Lower lobe of right lung (tissue), 2 donors: ENCODE measurements at places on chromosomes 3 and 15.

DNA sequence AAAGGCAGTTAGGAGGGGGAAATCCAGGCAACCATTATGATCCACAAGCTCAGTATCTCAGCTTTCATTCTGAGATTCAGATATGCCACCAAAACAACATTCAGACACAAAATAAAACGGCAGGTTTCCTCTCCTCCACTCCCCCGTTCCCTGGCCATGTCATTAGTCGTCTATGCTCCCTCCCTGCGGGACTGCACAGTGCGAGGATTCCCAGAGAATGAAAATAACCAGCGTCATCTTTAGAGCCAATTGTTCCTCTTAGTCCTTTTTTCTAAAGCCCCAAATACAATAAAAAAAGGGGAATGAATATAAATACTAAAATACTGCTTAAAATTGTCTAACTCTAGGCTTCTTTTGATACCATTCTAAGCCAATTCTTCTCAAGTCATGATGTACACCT, 7.8 kb upstream of the SLCO3A1 start:
- no peak for DNase-seq

- DNase-seq: no peak
Measured at GRCh38 chr3:37646865-37647264, 214.8 kb upstream of the CTDSPL start.

DNA sequence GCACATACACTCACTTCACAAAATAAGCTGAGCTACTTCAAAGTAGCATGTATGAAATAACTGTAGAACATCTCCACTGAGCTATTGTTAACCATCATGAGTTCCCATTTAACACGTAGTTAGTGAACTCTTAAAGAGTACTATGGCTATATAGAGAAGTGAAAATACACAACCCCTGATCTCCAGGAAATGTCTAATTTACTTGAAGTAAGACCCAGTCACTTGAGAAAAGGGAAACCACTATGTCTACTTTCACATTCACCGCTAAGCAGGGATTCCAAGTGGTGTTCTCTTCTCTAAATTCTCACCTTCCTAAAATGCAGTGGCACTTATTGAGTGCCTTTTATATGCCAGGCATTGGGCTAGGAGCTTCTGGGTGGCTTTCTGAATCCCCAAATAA, 35.0 kb upstream of the COLQ start:
- DNase-seq: no peak

GRCh38 chr3:126102011-126102410, 18.1 kb upstream of the SLC41A3 start:
- no peak for DNase-seq

DNA sequence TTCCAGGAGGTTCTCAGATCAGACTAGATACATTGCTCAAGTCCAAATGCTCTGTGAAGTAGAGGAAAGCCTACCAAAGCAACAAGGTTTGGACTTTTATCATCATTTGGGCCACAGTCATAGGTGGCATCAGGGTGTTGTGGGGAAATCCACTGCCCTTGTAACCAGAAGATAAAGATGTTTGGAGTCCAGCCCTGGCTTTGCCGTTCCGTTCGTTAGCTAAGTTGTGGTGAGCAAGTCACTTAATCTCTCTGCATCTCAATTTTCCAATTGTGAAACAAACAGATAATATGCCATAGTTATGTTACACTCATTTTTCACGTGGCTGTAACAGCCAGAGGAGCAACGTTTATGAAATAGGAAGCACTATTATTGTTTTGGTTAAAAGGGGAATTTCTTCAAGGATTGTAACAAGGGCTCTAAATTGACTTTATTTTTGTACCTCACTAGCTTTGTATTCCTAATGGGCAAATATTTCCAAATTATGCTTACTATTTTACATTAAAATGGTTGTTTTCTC, 125.6 kb downstream of the CD47 start:
- DNase-seq: no peak

- DNase-seq: no peak
Measured at GRCh38 chr15:97995881-97996603, 35.5 kb downstream of the ARRDC4 start.

GRCh38 chr3:111582120-111582474, 13.0 kb downstream of the ZBED2 start:
- no peak for DNase-seq

DNA sequence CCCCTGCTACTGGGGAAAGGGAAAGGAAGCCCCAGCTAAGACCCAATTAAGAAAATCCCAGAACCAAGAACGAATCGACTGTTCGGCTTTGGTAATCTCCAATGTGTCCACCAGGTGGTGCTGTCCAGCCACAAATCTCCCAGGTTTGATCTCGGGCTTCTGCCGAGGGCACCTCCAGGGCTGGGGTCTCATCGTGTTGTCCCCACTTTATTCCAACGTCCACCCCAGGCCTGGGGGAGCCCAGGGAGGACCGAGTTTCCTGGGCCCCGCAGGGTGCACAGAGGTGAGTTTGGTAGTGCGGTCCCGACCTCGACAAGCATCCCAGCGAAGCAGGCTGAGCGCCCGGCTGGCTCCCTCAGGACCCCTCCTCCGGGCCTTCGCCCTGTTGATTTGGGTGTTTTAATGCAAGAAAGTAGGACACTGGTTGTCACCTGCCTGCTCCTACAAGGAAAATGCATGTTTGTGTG, 185.1 kb downstream of the GOLGA6L6 start:
- DNase-seq: peak; percentile 73

DNA sequence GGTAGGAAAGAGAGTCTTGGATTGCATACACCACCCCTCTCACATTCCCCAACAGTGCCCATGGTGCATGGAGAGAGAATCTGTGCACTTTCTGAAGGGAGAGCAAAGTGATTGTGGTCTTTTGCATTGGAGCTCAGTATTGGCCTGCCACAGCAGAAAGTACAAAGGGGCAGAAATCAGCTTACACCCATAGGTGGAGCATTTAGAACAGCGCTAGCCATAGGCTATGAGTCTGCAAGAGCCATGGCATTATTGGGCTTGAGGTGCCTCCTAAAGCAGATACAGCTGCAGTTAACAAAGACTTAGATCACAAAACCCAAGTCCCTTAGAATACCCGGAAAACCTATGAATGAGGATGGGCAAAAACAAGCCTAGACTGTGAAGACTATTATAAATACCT, 21.8 kb downstream of the SI start:
- DNase-seq: no peak

- no peak for DNase-seq
Measured at GRCh38 chr15:36644191-36644896, 64.9 kb downstream of the CDIN1 start.

DNA sequence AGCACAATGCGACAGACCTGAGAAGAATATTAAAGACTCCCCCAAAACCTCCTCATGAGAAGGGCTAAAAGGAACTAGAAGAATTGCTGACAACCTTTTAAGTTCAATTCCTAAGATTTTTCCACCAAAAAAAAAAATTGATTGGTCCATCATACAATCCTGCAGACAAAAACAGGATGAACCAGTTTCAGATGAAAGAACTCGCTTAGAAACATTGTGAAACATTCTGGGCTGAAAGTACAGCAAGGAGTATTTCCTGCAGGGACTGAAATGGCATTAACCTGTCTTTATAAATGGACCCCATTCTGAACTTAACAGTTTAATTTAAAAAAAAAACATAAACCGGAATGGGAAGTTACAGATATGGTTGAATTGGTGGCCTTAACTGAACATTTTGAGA, 96.0 kb upstream of the FAM174B start:
- no peak for DNase-seq

- no peak for DNase-seq
Measured at GRCh38 chr15:59764775-59765174, 75.7 kb upstream of the BNIP2 start.

- DNase-seq: peak; percentile 71
Measured at GRCh38 chr15:39579487-39580116, 1.3 kb upstream of the THBS1 start.

- no peak for DNase-seq
Measured at GRCh38 chr3:8624612-8625011, 20.0 kb downstream of the SSUH2 start.

DNA sequence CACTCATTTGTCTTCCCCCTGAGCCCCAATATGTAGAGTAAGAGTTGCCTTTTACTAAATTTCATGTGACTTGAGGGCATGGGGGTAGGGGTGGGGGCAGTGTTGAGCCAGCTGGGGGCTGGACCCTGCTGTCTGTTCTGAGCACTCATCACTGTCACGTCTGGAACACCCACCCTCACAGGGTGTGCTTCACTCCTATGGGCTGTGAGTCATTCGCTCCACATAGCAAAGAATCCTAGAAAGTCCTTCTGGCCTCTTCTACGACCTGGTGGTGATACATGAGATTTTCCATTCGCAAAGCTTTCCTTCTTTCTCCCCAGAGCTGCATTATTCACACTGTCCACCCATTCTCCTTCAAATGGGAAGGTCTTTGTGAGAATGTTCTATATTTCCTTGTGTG, 43.6 kb upstream of the MGLL start:
- no peak for DNase-seq

DNA sequence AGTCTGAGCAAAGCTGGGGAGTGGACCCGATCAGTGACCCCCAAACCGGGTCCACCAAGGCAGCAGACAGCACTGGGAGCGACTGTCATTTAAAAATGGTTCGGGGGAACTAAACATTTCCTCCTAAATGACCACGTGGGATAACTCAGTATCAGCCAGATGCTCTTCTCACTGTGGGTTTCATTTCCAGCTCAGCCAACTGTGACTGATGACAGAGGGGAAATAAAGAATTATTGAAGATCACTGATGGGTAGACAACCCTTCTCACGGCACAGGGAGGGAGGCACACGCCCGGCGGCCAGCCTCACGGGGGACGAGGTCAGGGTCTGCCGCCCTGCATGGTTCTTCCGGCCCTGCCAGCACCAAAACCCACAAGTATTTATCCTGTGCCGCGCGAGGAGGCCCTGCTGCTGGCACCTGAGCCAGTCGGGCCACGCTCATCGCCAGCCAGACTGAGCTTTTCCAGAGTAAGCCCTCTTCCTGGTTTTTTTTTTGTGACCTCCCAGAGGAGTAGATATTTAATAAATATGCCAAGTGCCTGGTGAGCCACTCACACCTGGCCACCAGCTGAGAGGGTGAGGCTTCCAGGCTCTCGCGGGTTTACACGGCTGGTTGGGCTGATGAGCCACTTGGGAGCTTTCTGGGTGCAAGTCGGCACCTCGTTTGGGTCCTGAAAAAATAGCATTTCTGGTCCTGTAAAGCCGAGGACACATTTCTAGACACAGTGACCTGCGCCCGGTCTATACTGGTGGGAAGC, 6.2 kb downstream of the MELTF start:
- no peak for DNase-seq

GRCh38 chr3:58698246-58698645, 31.7 kb upstream of the FAM3D start:
- no peak for DNase-seq

DNA sequence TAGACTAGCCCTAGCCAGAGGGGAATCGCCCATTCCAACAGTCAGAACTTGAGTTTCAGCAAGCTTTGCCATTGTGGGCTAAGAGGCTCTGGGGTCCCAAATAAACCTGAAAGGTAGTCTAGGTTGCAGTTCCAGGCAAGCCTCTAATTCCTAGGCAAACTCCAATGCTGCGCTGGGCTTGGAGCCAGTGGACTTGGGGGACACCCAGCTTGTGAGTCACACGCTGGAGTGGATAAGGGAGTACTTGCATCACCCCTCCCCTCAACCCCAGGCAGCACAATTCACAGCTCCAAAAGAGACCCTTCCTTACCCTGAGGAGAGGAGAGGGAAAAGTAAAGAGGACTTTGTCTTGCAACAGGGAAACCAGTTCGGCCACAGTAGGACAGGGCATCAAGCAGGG, 105.2 kb upstream of the DPPA4 start:
- no peak for DNase-seq

- no peak for DNase-seq
Measured at GRCh38 chr3:179688850-179689249, 36.0 kb downstream of the USP13 start.

- DNase-seq: no peak
Measured at GRCh38 chr15:40949756-40950207, 3.5 kb upstream of the CHAC1 start.

DNA sequence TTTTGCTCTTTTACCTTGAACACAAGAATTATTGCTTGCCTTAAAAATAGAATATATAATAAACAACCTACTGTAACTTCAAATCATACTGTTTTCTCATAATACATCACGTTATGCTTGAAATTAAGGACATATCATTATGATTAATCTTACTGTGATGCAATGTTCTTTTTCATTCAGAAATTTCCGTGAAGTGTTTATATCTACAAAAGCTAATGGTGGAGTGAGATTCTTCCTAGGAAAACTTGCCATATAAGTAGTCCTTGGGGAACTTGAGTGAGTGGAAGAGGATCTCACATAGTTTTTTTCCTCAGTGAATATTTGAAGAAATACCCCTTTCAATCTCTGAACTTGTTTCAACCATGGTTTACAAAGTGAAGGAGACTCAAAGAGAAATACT, 498.7 kb upstream of the CBLB start:
- no peak for DNase-seq

- DNase-seq: no peak
Measured at GRCh38 chr3:4670352-4670751, 177.2 kb downstream of the ITPR1 start.

GRCh38 chr3:114108137-114108536, 51.6 kb downstream of the QTRT2 start:
- no peak for DNase-seq

- DNase-seq: no peak
Measured at GRCh38 chr3:58661836-58662420, 4.6 kb downstream of the FAM3D start.

GRCh38 chr3:48423883-48424695, 5.8 kb downstream of the PLXNB1 start:
- no peak for DNase-seq

GRCh38 chr3:161577662-161578061, 81.1 kb downstream of the OTOL1 start:
- no peak for DNase-seq

GRCh38 chr3:143827425-143827824, 20.8 kb downstream of the SLC9A9 start:
- no peak for DNase-seq

DNA sequence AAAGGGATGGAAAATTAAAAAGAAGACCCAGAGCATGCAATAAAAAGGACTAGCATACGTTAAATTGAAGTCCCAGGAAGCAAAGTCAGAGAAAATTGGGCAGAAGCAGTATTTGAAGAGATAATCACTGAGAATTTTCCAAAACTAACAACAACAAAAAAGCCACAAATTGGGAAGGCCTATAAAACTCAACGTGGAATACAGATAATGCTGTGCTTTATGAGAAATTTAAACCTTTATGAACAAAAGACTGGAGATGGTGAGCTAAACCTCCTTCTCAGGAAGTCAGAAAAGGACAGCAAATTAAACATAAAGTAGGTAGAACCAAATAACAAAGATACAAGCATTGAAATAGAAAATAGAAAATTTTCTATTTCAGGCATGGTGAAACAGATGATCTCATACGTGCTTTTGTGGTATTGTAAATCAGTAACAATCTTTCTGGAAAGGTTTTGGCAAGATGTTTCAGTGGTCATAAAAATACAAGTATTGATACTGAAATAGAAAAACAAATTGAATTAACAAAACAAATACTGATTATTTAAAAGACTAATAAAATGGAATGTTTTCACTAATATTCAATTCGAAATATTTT, 55.6 kb downstream of the LYSMD4 start:
- no peak for DNase-seq

DNA sequence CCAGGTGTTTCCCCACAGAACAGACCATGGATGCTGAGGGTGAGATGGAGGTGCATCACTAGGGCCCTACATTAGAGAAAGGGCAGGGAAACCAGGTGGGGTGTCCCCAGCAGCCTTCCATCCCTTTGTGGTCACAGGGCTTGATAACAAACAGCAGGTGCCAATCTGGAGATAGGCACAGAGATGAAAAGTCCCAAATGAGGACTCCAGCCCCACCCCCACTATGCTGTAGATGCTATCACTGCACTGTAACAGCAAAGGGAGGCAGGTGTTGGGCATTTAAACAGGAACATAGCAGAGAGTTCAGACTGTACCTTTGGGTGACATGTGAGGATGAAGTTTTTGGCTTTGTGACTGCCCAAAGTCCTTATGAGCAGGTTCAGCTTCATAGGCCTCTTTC, 21.4 kb downstream of the IL20RB start:
- DNase-seq: no peak
